ENCODE measurements at places on chromosomes 1 and 21. TPM values are rescaled to one million over a fixed set of nuclear protein-coding genes. Genes with fewer than 3 reads are reported as not detected.

Gene TRIM46
- total RNA-seq: not detected

Gene FNDC10
- 1.9 TPM for total RNA-seq

DNA sequence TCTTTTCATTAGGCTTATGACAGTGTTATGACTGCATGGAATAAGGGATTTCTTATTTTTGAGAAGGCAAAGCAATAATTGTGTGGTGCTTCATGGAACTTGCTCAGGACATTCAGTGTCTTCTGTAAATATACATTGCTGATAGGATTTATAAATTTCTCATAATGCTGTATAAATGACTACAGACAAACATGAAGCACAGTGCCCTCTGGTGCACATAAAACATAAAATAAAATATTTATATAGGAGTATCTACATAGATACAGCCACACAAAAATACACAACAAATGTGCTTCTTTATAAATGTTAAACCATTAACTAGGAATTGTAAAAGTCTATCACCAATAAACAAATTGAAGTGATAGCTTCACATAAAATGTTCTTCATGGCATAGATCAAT lies 24.1 kb downstream of the BRINP3 start:
- DNase-seq: no peak

DNA sequence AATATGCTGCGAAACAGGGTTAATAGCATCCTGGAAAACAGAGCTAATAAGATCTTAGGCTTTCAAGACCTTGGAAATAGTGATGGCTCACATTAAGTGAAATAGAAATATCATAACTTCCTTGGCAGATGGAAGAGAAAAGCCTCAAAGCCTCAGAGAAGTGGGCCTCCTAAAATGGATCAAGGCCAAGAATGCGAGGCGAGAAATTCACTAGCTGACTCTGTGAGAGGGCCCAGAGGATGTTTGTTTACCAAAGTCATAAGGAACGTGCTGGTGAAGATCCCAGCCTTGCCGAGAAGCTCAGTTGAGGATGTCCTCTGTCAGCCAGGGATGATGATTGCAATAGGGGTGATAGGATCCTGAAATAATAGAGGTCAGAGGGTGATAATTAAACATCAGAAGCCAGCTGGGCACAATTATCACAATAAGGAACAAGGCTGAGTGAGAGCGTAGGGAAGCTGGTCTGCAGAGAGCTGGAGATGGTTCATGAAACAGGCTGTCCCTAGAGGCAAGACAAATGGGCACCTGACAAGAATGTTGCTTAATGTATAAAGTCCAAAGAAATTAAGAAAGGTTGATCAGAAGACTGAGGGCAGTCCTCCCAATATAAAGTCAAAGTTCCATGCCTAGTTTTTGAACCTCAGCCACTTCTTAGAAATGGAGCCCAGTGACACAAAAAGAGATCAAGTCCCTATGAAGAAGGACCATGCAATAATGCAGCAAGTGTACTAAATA lies 101.7 kb upstream of the COG2 start:
- DNase-seq: no peak

Gene PPM1J
- total RNA-seq: 7.0 TPM

Gene TMEM54
- total RNA-seq: 4.5 TPM

All from heart right ventricle (tissue), 16 donors.